Activated CD8-positive, alpha-beta memory T cell treated with anti-CD3 and anti-CD28 coated beads for 4 hours (primary cell): ENCODE measurements at places on chromosomes 6 and 20.
A peak's percentile ranks its signal among the peaks of the same experiment; 100 is the strongest.

DNA sequence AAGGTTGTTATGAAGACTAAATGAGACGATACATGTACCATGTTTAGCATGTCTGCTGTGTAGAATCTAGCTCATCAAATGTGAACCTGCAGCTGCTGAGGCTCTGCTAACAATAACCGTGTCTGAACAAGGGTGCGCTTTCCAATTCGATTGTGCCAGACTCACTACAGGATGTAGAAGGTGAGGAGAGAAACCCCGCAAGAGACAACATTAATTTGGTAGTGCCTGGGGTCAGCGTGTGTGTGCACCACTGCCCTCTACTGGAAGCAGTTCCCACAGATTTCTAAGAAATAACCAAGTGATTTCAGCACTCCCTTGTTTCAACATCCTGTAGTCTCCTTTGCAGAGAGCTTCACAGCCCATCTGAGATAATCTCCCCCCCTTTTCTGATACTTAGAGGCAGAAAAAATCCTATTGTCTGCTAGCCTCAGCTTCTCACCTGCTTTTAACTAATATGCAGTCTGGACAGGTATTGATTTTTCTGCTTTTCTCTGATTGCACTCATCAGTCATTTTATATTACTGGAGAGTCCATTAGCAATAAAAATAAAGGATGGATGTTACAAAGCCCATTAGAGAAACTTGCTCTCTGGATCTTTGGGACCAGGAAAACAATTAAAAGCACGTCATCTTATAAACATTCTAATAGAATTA is 96.7 kb upstream of the BACH2 start:
- peak; percentile 48 for DNase-seq

- DNase-seq, result no peak
Observed at GRCh38 chr20:9235518-9235917, 166.6 kb downstream of the PLCB4 start.

- DNase-seq, result no peak
Observed at GRCh38 chr6:134908906-134909516, 40.9 kb downstream of the ALDH8A1 start.

GRCh38 chr6:147071776-147072175 is 132.4 kb upstream of the STXBP5 start:
- no peak for DNase-seq

- DNase-seq, result no peak
Observed at GRCh38 chr6:20058912-20059311, 153.4 kb downstream of the MBOAT1 start.

- no peak for DNase-seq
Observed at GRCh38 chr6:77368660-77369313, 94.5 kb downstream of the HTR1B start.

DNA sequence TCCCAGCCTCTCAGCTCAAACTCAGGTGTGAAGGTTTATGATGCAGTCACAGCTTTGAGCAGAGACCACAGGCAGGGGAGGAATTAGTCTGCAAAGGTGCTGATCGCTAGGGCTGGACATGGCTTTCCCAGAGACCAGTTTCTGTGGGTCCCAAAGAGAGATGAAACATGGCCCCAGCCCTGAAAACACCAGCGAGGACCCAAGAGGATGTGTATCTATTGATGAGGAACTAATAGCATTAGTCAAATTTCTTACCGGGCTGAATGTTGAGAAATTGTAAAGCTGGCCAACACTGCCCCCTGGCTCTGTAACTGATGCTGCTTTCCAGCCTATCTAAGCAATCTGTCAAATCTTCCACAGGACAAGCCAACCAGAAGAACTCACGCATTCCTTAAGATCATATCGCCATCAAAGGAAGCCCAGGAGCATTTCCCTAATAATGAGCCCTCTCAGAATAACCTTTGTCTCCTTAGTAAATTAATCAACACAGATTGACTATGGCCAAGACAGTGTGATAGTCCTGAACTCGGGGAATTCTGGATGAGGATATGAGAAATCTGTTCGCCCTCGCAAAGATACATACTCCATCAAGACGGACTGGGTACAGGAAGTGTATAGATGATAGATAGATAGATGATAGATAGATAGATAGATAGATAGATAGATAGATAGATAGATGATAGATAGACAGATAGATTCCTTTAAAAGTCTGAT is 7.8 kb upstream of the ACSS1 start:
- DNase-seq, result peak; percentile 33

DNA sequence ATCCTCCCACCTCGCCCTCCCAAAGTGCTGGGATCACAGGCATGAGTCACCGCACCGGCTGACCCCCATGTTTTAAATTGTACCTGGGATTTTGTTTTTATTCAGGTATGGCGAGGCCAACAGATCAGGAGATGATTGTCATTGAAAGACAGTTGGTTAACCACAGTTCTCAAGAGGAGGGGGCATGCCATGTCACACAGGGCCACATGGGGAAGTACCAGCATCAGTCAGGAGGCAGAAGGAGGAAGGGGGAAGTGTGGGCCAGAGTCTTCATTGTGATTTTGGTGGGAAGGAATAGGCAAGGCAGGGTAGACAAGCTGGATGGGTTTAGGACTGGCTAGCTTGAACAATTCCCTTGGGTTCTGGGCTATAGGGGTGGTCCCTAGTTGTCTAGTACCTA is 9.9 kb upstream of the MMP9 start:
- no peak for DNase-seq

- DNase-seq, result no peak
Observed at GRCh38 chr6:53410508-53411258, 61.9 kb upstream of the ELOVL5 start.

DNA sequence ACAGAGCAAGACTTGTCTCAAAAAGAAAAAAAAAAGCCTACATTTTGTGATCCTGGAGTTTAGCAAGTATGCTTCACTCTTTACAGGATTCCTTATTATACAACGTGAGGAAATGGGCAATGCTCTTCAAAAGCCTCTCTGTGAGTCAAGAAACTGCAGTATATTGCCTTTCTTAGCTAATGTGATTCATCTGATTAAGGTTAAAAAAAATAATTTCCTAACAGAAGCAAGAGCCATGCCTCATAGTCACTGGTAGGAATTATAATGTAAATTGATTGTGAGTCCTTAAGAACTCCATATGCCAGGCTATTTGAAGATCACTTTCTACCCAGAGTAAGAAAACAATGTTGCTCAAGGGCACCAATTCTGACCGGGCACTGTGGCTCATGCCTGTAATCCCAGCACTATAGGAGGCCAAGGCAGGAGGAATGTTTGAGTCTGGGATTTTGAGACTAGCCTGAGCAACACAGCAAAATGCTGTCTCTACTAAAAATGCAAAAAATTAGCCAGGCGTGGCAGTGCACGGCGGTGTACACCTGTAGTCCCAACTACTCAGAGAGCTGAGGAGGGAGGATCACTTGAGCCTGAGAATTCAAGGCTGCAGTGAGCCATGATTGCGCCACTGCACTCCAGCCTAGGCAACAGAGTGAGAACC is 43.3 kb downstream of the SLC26A8 start:
- DNase-seq, result no peak

DNA sequence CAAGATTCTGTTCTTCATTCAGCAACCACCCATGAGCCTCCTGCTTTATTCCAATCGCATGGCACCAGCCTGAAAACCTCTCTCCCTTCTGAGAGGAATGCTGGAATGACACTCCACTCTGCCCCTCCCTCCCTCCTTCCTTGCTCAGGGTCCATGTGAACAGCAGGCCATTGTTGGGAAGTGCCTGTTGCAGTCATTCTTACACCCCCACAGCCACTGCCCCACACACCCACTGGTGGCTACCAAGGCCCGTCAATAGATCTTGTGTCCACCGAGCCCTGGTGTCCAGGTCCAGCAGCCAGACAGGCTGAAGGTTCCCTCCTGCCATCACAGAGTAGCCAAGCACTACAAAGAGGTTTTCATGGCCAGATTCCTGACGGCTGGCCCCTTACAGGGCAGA is 6.5 kb downstream of the PDRG1 start:
- no peak for DNase-seq

- DNase-seq, result no peak
Observed at GRCh38 chr6:44332585-44332984, 9.9 kb upstream of the SPATS1 start.

DNA sequence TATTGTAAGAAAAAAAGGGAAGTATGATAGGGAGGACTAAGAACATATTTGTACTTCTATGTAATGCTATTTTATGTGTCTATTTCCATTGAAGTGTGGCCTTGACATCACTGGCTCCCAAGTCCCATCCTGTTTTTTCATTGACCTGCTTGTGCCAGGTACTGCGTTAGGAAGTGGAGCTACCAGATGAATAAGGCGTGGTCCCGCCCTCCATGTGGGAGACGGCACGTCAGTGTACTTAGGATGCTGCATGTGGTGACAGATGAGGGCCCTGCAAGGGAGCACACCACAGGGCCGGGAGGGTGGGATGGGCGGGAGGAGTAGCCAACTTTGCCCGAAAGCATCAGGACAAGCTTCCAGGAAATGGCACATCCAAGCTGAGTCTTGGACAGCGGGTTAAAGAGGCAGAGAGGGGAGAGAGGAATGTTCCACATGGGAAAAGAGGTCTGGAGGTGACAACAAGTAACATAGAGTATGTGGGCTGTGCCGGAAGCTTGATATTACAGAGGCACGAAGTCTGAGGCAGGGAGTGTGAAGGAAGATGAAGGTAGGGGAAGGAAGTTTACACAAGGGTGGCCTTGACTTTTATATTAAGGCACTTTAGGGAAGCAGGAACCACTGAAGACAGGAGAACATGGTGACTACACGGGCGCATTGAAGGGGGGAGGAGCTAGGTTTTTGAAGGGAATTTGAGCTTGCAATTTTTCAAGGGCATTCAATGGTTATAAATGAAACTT is 140.6 kb downstream of the MTHFD1L start:
- DNase-seq, result no peak

DNA sequence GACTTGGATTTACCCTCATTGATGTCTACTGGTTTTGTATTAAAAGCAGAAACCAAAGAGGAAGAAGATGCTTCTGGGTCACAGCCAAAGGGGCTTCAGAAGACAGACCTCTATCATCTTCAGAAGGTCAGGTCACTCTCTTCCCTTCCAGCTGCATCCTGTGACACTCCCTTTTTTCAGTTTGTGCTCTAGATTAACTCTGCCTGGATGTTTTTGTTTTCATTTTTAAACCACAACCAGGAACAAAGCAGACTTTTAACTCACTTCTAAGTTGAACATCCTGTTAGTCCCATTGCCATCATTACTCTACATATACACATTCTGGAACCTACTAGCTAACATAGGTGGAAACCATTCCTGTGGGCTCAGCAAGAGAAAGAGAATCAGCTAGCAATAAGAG is 45.2 kb downstream of the AKIRIN2 start:
- no peak for DNase-seq

GRCh38 chr6:159984268-159984786 is 15.4 kb downstream of the IGF2R start:
- DNase-seq, result no peak

GRCh38 chr6:70304616-70305015 is 1.7 kb upstream of the COL9A1 start:
- DNase-seq, result no peak

DNA sequence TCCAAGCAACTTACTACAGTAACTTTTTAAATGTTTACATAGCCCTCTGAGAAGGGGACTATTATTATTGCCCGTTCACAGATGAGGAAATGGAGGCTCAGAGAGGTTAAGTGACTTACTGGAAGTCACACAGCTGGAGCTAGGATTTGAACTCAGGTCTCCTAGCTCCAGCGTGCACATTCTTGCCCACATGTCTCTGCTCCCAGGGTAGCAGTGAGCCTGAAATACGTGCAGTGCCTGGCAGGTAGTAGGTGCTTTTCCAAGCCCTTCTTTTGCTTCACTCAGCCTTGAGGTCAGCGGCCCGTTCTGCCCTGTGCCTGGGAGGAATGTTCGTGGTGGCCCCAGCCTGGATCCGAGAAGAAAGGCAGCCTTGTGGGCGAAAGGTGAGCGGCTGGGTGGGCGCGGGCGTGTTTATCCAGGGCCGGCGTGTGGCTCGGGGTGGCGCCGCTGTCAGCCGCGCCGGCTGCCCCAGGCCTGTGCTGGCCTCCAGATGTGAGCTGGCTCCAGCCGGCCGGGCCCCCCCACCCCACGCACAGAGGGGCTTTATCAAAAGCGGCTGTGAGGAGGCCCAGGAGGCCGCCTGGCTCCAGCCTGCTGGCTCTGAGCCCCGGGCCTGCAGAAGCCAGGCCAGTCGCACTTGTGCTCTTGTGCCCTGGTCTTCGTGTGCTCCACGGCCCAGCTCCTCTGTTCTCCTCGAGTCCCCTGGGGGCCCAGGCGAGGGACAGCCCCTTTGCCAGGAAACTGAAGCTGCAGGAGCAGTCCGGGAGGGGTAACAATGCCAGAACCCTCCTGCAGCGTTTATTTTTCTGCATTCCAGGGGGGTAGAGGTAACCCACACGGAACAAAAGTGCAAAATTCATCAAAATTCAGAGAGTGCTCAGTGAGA is 58.1 kb downstream of the UBE2V1 start:
- no peak for DNase-seq

- peak; percentile 62 for DNase-seq
Observed at GRCh38 chr6:73523434-73524123, 2.7 kb upstream of the EEF1A1 start.
